ENCODE measurements at places on chromosomes 16 and 17. TPM values are rescaled to one million over a fixed set of nuclear protein-coding genes. Genes with fewer than 3 reads are reported as not detected.

RMI2 gene
- 0.85 TPM for total RNA-seq

- no peak for DNase-seq
- H3K27ac ChIP-seq = no peak overlapping the region
- no peaks in the 10 kb centered on the region for H3K36me3 ChIP-seq
These were observed 20.4 kb downstream of the OTOA start for GRCh38 chr16:21684199-21684598.

DNA sequence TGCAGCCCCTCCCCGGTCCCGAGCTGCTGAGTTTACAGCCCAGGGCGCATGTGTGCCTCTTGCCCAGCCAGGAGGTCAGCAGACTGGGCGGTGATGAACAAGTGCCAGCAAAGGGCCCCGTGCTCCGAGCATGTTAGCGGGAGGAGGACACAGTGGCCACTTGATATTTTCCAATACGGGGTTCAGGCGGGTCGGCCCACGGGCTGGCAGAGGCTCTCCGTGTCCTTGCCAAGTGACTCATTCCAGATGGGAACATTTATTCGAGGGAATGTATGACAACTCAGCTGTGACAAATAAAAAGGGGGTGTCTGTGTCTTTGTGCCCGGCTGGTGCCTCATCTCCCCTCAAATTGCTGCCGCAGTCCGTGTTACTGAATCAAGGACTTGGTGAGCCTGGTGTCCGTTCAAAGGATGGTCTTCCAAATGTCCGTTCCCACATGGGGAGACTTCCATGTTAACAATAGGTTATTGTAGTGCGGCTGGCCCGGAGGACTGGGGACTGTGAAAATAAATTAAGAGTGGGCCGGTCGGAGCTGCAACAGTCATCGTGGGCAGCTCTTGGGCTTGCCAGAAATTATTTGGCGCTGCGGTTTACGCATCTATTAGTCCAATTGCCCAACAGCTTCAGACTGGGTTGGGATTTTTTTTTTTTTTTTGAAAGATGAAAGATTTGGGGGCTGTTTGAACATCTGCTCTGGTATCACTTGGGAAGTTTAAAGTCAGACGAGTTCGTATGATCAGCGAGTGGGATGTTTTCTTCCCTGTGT lies 174.0 kb upstream of the CIBAR2 start:
- no peaks in the 10 kb centered on the region for H3K4me1 ChIP-seq
- peak; percentile 92 for DNase-seq
- H3K27me3 ChIP-seq = no peaks in the 10 kb centered on the region
- no peaks in the 10 kb centered on the region for H3K36me3 ChIP-seq
- H3K27ac ChIP-seq = peak overlapping the region; percentile 25

GRCh38 chr17:57540596-57540995 lies 204.5 kb downstream of the CCDC182 start:
- H3K27me3 ChIP-seq = no peaks in the 10 kb centered on the region
- no peaks in the 10 kb centered on the region for H3K36me3 ChIP-seq
- H3K4me1 ChIP-seq = peaks cover 66% of the 10 kb centered on the region
- no peak overlapping the region for H3K27ac ChIP-seq
- no peak for DNase-seq

GRCh38 chr17:75854101-75854748 lies 910 bp downstream of the WBP2 start:
- DNase-seq = no peak
- peaks cover 25% of the 10 kb centered on the region for H3K36me3 ChIP-seq
- H3K4me3 ChIP-seq = peak overlapping the region; percentile 76
- H3K27me3 ChIP-seq = no peaks in the 10 kb centered on the region
- H3K27ac ChIP-seq = peak overlapping the region; percentile 97

Data from right atrium auricular region (tissue), 2 donors.